Liver (tissue), 10 donors: ENCODE measurements at places on chromosomes 16 and 17.

DNA sequence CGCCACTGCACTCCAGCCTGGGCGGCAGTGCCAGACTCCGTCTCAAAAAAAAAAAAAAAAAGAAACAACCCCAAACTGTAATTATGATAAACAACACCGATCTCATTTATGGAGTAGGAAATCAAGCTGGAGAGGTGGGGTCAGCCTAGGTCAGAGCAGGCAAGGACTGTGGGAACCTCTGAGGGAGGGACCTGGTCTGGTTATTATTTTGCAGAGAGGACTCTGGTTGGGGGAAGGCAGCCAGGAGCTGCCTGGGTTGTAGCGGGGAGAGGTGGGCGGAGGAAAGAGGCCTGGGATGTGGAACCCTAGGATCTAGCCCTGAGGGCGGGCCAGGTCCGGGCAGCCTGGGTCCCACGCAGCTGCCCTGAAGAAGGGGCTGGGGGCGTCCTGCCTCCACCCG, 10.9 kb upstream of the HS3ST6 start:
- peak; percentile 50 for DNase-seq

DNA sequence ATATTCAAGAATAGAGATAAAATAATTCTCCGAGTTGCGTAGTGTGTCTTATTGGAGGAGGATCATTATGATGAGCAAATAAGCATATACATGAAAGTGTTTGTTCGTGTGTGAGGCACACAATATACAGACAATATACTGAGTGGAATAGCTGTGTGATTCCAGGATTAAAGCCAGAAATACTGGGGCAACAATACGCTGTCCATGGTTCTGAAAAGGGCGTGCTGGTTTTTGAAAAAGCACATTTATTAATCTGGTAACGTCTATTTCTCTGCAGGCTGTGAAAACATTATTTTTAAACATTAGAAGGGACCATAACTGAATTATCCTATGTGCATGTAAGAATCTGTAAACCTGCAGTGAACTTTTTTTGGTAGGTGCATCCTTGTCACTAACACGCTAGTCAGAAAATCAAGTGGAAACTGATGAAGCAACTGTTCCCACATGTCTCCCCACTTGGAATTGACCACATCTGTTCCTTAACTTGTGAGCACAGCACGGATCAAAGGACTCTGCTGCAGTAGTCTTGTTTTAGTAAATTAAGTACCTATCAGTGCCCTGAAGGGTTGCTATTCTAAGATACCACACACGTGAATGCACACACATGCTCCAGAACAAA, 346.0 kb downstream of the GRIN2A start:
- no peak for DNase-seq

- no peak for DNase-seq
Measured at GRCh38 chr16:14013571-14014283, 57.4 kb upstream of the MRTFB start.

DNA sequence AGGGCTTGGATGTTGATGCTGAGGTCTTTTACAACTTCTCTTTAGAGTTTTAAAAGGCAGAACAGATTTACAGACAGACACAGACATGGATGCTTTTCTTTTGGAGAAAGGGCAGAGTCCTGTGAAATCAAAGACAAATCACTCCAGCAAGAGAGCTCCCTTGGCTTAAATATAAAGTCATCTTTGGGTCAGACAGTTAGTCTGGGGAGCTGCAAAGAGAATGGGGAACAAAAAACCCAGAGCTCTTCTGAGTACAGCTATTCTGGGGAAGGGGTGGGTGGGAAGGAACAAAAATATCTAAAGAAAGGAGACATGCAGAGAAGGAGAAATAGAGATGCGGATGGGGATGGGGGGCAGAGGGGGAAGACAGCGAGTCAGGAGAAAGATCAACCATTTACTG, 266.6 kb downstream of the XYLT1 start:
- no peak for DNase-seq

DNA sequence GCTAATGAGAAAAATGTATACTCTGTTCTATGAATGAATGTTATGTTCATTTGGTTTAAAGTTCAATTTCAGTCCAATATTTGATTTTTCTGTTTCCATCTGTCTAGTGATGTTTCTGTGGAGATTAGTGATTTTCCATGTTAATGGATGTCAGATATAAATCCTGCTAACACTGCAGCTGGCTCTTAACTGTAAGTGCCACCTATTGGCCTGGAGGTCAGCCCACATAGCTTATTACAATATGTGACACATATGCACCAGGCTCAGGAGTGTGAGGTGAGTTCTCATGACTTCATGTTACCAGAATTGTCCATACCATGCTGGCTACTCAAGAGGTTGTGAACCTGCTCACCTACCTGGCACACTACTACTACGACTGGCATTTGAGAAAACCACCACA, 17.1 kb downstream of the ATF7IP2 start:
- DNase-seq: no peak

DNA sequence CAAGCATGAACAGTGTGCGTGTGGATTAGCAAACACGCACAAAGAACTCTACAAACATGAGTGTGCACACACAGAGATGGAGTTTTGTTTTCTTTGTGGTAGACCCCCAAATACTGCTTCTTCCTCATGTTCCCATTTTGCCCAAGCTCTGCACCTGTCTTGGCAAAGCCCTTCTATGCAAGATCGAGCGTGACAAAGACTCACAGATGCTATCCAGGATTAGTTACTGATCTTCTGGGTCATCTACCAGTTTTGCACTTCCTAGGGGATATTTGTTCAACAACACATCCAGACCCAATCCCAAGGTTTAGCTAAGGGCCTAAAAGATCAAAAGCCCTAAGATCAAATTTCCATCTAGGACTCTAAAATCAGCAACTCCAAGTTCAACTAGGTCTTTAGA, 16.0 kb downstream of the LRRC36 start:
- DNase-seq: no peak

DNA sequence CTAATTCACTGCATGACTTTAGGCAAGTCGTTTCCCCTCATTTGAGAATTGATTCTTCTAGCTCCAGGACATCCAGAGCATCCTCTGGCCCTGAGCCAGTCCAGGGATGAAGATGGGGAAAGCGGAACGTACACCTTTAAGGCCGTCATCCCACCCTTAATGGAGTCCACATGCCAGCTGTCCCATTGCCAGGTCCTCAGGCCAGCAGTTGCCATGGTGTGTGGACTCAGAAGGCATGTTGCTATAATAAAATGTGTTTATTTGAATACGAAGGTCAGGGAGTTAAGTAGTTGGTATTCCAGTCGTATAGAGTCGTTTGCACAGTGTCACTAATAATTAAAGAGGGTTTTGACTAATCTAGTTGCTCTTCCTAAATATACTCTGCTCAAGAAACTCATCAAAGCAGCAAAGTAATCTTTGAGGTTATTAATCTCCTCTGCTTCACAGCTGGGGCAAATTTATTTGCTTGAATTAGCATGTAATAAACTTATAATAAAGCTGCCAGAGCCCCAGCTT, 30.4 kb downstream of the CCDC182 start:
- no peak for DNase-seq

- DNase-seq: no peak
Measured at GRCh38 chr17:27226611-27227230, 67.2 kb upstream of the WSB1 start.

GRCh38 chr16:998211-998610, 16.6 kb downstream of the SOX8 start:
- no peak for DNase-seq

DNA sequence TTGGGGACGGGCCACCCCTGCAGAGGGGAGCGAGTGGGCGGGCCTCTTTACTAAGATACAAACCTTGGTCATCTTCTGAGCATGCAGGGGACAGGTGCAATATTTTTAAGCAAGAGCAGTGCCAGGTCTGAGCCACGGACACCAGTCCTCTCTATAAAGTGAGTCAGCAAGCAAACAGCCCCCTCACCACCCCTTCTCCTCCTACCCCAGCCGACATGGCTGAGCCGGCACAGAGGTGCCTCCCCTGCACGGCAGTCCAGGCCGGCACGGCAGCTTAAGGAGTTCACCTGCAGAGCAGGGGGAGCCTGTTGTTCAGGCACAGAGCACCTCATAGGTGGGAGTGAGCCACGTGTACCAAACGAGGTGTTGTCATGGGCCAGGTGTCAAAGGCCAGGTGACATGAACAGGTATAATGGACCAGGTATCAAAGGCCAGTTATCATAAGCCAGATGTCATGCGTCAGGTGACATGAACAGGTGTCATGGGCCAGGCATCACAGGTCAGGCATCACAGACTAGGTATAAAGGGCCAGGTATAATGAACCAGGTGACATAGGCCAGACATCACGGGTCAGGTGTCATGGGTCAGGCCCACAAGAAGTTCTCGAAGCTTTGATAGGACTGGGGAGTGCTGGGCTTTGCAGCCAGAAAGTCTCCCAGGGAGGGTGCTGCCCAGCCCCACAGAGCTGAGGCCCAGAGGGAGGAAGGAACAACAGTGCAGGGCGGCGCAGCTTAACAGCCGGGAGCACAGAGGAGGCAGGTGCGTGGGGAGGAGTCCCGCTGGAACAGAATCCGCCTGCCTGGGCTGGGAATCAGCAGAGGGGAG, 42.6 kb upstream of the ZNF469 start:
- no peak for DNase-seq

DNA sequence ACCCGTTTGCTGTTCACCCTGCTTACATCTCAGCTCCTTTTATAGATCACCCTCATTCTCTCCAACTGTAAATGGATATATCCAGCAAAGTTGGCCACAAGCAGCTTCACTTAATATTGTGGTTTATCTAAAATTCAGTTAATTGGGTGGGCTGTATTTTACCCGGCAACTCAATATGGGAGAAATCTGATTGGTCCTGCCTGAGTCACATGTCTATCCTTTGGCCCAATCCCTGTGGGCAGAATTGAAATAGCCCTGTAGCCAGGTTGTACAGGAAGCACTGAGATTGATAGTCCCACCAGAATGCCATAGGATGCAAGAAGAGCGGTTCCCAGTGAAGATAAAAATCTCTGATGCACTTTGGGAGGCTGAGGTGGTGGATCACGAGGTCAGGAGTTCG, 73.2 kb downstream of the AIPL1 start:
- no peak for DNase-seq

GRCh38 chr17:2396568-2397246, 4.2 kb downstream of the MNT start:
- peak; percentile 79 for DNase-seq

DNA sequence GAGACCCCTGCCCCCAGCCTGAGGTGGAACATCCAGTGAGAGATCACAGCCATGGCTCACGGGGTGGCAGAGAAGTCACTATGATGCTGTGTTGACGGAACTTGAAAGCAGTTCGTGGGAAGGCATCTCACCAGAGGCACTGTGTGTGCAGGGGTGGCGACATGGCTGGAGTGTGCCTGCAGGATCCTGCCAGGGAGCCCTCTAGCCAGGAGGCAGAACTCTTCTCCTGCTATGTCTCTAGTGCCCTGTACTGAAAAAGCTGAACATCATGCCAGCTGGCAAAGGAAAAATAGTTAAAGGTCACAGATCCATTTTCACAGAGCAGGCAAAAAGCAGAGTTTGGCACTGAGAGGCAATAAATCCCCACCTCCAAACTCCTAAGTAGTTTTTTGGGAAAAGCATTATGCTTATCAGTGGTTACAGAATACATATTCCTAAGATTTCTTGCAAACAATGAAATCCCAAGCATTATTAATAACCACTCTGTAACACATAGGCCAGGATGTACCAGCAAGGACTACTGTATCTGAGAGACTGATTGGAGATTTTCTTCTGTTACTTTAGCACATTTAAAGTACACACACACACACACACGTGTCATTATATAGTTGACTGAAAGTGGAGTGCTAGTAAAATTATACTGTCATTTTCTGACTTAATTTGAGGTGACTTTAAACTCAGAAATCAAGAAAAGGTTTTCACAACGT, 36.8 kb downstream of the TNRC6C start:
- DNase-seq: no peak

GRCh38 chr16:87560428-87561199, 41.7 kb upstream of the JPH3 start:
- DNase-seq: no peak

GRCh38 chr16:10370096-10370726, 15.7 kb upstream of the ATF7IP2 start:
- DNase-seq: no peak

- no peak for DNase-seq
Measured at GRCh38 chr16:74732707-74733350, 32.2 kb upstream of the MLKL start.

- DNase-seq: no peak
Measured at GRCh38 chr16:28925386-28926228, 569 bp upstream of the RABEP2 start.

DNA sequence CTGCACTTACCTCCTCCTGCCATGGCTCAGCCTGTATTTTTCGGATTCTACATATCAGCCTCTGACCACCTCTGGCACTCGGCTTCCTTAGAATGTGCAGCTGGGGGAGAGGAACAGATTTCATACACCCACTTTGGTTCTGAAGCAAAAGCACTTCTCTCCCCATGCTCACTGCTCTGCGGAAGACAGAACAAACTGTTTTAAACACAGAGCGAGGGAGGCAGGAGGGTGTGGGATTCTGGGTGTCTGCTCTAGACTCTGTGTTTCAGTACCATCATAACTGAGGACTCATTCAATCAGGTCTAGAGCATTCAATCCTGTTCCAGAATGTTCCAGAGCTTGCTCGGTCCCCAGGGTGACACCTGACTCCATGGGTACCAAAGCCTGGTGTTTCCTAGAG, 239.1 kb downstream of the GRIN2A start:
- DNase-seq: no peak

GRCh38 chr16:11234884-11235702, 20.9 kb downstream of the SOCS1 start:
- no peak for DNase-seq

GRCh38 chr16:31364421-31364820, 9.4 kb downstream of the ITGAX start:
- no peak for DNase-seq

DNA sequence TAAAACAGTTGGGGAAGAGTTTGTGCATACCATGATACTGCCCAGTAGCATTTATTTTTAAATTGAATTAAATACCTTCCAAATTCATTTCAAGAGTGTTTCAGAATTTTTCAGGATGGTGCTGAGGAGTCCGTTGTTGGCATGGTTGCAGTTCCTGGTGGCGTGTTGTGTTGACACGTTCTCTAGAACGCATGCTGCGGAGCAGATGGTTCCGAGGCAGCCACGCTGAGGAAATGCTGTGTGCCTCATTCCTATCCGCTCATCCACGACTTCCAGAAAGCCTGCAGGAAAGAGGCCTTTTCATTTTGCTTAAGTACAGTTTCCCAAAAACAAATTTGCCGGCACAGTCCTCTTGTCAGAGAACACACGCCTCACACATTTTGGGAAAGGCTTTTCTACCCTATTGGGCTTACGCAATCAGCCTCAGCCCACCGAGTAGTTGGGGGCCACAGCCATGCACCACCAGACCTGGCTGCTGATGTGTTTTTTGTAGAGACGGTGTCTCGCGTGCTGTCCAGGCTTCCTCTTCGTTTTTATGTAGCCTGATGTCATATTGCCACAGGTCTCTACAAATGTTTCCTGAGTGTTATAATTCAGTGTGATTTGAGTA, 32.1 kb upstream of the IL17C start:
- DNase-seq: no peak

DNA sequence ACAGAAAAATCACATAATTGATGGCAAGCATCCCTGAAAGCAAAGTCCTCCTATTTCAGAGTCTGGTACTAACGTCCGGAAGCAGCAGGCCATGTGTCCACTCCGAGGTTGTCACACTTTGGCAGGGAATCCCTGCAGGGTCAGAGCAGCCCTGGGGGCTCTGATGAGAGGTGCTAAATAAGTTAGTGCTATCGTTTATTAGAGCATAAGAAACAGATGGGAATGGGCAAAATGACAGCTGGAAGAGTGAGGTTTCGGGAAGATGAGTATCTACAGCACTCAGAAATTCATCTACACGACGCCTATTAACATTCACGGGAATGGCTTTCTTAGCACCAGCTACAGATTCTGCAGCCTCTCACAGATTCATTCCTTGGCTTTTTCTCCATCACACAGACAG, 465.4 kb upstream of the PSMD7 start:
- no peak for DNase-seq

GRCh38 chr16:68369697-68370580, 59.1 kb downstream of the PRMT7 start:
- no peak for DNase-seq
